ENCODE measurements at places on chromosomes 5 and 9.

GRCh38 chr5:18968966-18969365 lies 1019.0 kb downstream of the CDH18 start:
- DNase-seq = no peak

- DNase-seq = no peak
These were observed 441.6 kb downstream of the CETN3 start for GRCh38 chr5:89967771-89968444.

- DNase-seq = no peak
These were observed 164.5 kb downstream of the COL23A1 start for GRCh38 chr5:178425621-178426068.

- peak; percentile 21 for DNase-seq
These were observed 2.5 kb downstream of the IRX2 start for GRCh38 chr5:2748861-2749513.

GRCh38 chr5:153447534-153447933 lies 42.9 kb upstream of the GRIA1 start:
- no peak for DNase-seq

Measured in NCI-H1105 treated with DMSO at 0.1 percent for 48 hours (cell line).